Retinal pigment epithelial cell (primary cell): ENCODE measurements at places on chromosomes 6 and 20.

DNA sequence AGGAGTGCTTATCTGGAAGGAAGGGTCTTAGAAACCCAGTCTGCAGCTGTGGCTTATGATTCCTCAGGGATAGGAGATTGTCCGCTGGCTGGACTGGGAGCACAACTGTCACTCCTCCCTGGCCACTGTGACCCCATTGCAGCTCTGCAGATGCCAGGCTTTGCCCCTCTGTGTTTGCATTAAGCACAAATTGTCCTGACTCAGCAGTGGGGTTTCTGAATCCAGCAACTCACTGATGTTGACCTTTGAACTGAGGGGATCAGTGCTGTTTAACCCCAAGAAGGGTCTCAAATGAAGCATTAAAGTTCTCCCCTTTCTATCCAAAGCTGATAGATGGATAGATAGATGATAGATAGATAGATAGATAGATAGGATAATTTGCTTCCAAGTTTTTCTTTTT lies 29.5 kb downstream of the DACT2 start:
- DNase-seq, result no peak

GRCh38 chr6:36809156-36809555 lies 30.1 kb downstream of the CPNE5 start:
- DNase-seq, result no peak

DNA sequence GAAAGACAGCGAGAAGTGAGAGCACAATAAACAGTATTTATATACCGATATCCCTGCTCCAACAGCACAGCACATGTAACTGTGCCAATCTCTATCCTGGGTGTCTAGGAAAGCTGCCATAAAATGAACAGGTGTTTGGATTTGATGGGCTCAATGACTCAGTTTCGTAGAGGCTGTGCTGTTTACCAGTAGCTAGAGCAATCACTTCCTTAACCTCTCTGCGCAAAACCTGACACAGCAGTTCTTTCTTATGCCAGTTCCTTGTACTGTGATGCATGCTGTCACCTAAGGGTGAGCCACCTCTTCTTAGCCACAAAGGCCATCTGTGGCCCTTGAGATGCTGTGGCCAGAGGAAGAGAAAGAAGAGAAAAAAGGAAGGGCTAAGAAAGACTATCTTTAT lies 59.3 kb downstream of the SHPRH start:
- no peak for DNase-seq

- DNase-seq, result no peak
These were observed 101.5 kb upstream of the BACH2 start for GRCh38 chr6:90397929-90398674.

- no peak for DNase-seq
These were observed 225.8 kb upstream of the SOX4 start for GRCh38 chr6:21367649-21368154.
